Activated gamma-delta T cell treated with anti-CD3 and anti-CD28 coated beads, Interleukin-2, amount 50 U/mL, for 16 hours (primary cell): ENCODE measurements at places on chromosomes 11 and 22.

DNA sequence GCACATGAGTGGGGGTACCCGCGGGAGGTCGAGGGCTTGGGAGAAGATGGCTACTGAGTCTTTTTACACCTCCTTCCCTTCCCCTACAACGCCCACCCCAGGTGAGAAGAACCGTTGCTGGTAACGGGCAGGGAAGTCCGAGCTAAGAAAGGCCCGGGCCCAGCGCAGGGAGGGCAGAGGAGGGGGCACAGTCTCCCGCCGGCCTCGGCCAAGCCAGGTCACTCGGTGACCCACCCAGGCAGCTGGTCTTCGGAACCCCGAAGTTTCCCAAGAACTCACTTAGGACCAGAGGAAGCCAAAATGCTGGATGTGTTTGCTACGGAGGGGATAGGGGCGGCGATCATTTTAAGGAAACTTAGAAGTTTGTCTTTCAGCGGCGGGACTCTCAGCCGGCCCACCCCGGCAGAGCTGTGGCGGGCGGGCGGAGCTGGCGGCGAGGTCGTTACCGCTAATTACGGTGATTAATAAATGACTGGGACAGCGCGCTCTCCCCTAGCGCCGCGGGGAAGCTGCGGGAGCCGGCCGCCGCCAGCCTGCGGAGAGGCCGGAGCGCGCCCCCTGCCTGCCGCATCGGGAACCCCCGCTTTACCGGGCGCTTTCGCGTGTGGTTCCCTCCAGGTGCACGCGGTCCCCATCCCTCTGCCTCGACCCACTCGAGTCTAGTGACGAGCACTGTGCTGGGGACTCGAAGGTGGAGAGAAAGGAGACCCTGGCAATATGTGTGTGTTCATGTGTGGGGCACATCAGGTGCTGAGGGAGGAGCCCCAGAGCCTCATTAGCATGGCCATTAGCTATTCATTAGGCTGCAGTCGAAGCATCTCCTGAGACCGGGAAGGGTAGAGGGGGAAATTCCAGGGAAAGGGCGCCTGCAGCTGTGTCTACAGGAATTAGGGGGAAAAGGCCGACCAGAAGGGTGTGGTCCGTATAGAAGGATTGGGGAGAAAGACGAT lies 945 bp downstream of the ROBO3 start:
- DNase-seq, result peak; percentile 11

GRCh38 chr11:74683941-74684481 lies 47.2 kb downstream of the CHRDL2 start:
- no peak for DNase-seq

- DNase-seq, result no peak
Measured at GRCh38 chr11:112886434-112887370, 74.5 kb upstream of the NCAM1 start.

GRCh38 chr22:46830841-46831240 lies 68.4 kb downstream of the TBC1D22A start:
- no peak for DNase-seq

DNA sequence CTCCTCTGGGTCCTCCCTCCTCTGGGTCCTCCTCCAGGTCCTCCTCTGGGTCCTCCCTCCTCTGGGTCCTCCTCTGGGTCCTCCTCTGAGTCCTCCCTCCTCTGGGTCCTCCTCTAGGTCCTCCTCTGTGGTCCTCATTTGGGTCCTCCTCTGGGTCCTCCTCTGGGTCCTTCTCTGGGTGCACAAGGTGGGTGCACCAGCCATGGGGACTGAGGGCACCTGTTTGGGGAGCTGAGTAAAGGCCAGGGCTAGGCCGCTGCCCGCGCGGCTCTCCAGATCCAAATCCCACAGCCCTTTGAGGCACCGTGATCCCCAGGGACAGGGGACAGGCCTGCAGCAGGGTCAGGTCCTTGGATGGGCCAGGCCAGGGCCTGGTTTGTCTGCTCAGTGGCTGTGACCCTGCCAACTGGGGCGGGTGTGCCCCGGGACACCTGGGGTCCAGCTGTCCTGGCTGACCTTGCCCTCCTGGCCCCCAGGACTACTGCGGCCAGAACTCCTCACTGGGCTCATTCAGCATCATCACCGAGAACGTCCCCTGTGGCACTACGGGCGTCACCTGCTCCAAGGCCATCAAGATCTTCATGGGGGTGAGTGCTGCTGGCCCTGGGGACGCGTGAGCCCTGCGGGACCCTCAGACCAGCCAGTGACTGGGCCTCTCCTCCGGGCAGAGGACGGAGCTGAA lies 12.7 kb downstream of the MUC2 start:
- no peak for DNase-seq

GRCh38 chr22:30870451-30871345 lies 97.9 kb downstream of the MORC2 start:
- no peak for DNase-seq

DNA sequence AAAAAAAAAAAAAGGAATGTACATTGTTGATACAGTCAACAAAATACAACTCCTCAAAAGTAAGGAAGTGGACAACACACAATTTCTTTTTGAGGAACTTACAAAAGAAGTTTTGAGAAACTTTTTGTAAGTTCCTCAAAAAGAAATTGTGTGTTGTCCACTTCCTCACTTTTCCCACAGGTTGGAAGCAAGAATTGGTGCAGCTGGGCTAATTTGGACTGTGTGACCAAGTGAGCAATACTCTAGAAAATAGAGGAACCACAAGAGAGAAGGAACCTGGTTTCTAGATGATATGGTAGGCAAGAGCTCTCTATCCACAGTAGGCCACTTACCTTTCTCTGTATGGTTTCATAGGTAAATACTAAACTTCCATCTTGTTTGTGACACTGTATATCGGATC lies 1053.8 kb downstream of the LRRC4C start:
- no peak for DNase-seq

DNA sequence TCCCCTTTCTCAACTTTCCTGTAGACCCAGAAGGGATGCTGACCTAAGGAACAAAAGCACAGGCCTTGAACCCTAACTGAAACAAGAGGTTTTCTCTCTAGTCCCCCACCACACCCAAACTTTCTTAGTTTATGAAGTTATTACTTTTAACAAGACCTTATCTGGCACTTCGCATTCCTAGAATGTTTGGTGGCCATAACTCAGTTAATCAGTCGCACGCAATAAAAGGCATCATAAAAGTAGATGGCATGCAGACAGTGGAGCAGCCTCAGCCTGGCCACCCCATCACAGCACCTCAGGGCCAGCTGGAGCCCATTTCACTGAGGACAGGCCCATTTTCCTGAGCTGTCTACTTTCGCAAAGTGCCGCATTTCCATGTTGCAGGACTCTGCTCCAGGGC lies 301.9 kb downstream of the OPCML start:
- DNase-seq, result no peak

- DNase-seq, result no peak
Measured at GRCh38 chr22:22074634-22075381, 92.2 kb upstream of the TOP3B start.

DNA sequence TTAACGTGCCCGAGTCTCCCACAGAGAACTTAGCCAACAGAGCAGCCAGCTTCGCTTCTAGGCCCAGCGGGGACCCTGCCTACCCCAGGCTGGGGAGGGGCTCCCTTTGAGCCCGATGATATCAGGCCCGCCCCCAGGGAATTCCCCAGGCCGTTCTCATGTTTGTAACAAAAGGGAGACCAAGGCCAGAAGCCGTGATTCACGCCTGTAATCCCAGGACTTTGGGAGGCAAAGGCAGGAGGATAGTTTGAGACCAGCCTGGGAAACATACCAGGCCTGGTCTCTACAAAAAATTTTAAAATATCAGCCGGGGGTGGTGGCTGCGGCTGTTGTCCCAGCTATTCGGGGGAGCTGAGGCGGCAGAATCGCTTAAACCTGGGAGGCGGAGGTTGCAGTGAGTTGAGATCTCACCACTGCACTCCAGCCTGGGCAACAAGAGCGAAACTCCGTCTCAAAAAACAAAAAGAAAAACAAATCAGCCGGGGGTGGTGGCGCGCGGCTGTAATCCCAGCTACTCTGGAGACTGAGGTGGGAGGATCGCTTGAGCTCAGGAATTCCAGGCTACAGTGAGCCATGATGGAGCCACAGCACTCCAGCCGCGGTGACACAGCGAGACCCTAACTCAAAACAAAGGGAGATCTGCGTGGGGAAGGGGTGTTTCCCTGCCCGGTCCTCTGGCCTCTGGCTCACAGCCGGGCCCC lies 1.7 kb downstream of the DRD4 start:
- DNase-seq, result no peak

DNA sequence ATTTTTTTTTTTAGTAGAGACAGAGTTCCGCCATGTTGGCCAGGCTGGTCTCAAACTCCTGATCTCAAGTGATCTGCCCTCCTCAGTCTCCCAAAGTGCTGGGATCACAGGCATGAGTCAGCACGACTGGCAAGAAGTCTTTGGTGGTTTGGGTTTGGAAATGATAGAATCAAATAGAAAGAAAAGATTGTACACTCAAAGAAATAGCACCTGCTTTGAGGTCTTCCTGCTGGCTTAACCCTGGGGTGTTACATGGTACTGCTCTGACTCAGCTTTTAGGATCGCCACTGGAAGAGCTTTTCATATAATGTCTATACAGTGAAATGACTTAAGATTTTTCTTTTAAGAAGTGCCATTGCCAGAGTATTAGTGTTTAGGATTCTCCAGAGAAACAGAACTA lies 50.2 kb downstream of the JAM3 start:
- no peak for DNase-seq

DNA sequence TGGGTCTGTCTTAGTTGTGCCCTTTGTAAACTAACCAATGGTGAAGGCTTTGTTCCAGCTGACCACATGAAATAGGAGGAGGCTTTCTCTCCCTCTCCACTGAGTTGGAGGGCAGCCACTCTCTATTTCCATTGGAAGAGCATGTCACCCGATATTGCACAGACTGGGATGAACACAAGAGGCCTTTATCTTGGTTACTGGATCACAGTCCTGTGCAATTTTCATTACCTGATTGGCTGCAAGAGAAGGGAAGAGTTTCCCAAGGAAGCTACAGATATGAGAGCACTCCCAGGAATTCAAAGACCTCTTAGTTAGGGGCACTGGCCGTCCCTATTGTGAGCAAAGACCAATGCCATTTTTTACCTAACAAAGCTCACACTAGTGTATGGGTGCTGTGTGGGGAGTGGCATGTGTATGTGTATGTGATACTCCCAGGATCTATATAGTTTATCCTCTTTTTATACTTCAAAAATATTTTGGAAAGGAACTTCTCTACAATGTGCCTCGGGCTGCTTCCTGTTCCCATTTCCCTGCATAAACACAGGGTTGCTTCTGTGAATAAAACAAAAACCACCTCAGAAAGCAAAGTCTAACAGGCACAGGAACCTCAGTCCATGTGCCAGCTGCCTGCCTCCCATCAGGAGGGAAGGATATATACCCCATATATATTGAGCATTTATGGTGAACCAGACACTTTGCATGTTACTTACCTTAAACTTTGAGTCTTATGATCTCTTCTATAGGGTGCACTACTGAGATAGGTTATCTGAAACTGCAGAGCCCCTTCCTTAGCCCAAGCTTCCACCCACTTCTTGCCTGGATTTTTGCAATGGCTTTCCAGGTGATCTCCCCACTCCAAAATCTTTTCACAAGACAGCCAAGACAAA lies 126.5 kb downstream of the RASSF10 start:
- no peak for DNase-seq

GRCh38 chr11:14411818-14412217 lies 52.8 kb upstream of the RRAS2 start:
- DNase-seq, result no peak

DNA sequence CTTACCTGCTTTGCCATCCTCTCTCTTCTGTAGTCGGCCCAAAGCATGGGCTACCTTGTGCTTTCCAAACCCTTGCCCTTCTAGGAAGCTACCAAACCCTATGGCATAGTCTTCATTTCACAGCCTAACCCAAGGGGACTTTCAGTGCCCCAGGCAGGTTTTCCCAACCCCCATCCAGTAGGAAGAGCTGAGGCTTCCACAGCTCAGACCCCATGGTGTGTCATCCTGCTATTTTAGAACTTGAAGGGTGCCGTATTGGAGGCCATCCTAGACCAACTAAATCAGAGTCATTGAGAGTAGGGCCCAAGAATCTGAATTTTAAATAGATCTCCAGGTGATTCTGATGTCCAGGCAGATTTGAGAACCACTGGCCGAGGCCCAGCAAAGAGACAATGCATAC lies 31.9 kb upstream of the TUB start:
- no peak for DNase-seq

DNA sequence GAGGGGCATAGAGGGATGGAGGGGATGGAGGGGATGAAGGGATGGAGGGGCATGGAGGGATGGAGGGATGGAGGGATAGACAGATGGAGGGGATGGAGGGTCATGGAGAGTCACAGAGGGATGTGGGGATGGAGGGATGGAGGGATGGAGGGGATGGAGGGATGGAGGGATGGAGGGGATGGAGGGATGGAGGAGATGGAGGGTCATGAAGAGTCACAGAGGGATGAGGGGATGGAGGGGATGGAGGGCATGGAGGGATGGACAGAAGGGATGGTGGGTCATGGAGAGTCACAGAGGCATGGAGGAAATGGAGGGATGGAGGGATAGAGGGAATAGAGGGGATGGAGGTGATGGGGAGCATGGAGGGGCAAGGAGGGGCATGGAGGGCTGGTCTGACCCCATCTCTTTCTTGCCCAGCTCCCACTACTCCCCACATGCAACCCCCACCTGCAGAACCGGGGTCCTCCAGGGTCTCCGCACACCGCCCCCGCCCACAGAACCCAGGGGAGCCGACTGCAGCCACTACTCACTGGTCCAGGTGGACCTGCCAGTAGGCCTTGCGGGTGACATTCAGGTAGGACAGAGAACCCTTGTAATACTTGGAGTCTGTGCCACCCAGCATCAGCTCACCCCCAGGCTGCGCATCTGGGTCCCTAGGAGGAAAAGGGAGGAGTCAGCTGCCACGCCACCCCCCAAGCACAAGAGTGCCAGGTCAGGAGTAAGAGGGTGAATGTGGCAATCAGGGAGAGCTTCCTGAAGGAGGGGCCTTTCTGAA lies 4.2 kb upstream of the IFITM10 start:
- no peak for DNase-seq

GRCh38 chr11:68215087-68215445 lies 2.0 kb upstream of the KMT5B start:
- DNase-seq, result no peak

DNA sequence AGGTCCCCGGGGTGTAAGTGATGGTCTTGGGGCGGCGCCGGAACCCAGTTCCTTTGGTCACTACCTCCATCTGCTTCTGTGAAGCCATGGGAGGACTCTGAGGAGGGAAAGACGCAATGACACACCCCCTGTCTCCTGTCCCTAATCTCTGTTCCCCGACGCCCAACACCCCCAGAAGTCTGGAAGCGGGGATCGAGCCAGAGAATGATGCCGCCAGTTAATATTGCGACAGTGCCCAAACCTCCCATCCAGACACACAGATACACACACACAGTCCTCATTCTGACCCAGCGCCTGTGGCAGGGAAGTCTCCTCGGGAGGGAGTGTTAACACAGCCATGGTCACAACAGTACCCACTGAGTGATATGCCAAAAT lies 352 bp downstream of the C22orf23 start:
- DNase-seq, result no peak

DNA sequence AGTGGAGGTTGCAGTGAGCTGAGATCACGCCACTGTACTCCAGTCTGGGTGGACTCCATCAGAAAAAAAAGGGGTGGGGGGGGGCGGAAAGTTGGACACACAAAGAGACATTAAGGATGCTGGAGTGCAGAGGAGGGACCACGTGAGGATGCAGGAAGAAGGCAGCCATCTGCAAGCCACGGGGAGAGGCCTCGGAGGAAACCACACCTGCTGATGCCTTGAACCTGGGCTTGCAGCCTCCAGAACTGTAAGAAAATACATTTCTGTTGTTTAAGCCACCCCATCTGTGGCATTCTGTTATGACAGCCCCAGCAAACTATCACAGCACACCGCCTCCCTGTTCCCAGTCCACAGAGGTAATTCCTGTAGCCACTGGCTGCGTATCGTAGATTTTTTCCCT lies 9.2 kb upstream of the STIP1 start:
- no peak for DNase-seq

- no peak for DNase-seq
Measured at GRCh38 chr22:22397292-22397870, 111.2 kb downstream of the ZNF280B start.
